ENCODE measurements at places on chromosomes 1 and 21.

- no peak for DNase-seq
Observed at GRCh38 chr1:39076127-39076798, 50.1 kb downstream of the NDUFS5 start.

DNA sequence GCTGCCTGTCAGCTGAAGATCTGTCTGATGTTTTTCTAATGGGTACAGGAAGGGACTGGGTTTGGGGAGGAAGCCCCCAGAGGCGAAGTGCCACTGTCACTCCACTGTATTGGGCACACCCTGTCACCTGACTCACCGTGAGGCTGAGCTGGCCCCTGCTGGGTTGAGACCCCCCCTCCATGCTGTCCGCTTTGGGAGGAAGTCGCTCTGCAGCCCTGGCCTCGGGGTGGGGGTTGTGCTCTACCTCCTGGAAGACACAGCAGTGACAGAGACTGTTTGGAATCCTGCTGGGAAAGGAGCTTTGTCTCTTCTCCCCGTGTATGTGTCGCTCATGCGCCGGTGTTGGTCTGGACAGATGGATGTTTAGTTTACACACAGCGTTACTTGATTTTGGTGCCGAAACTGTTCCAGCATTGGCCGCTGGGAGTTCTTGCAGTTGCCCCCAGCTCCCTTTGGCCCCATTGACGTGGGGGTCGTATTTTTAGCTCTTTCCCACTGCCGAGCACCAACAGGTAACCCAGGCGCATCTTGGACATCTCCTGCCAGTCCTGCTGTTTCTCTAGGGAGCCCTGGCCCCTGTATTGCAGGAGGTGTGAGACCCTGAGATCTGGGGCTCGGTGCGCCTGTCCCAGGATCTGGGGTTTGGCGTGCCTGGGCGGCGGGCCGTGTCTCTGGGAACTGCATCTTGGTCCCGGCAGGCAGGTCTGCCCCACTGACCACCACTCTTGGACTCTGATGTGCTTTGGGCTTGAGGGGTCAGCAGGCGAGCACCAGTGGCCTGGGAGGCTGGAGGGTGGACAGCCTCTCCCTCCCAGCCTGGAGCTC, 30.3 kb downstream of the SLX9 start:
- no peak for DNase-seq

DNA sequence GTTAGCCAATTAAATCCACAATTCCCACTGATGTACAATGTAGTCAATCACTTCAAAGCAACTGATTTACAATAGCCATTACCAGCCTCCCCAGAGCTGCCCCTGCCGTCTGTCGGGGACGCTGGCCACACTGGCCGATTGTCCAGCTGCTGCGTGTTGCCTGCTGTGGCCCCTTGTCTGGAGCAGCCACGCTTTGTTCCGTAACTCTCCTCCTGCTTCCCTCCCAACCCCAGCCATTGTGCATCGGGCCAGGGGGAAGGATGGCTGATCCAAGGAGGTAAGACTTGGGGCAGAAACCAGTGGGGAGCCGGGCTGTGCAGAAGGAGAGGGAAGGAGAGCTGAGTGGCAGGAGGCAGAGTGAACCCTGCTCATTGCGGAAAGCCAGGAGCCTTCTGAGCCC, 83.6 kb upstream of the LYST start:
- no peak for DNase-seq

- DNase-seq, result no peak
Observed at GRCh38 chr1:40399984-40400704, 26.6 kb downstream of the SMAP2 start.

GRCh38 chr1:216183454-216183853, 239.8 kb downstream of the USH2A start:
- DNase-seq, result no peak

- DNase-seq, result peak; percentile 79
Observed at GRCh38 chr1:24199291-24199900, 12.3 kb upstream of the IFNLR1 start.

GRCh38 chr1:88276163-88276562, 407.9 kb upstream of the PKN2 start:
- DNase-seq, result no peak

DNA sequence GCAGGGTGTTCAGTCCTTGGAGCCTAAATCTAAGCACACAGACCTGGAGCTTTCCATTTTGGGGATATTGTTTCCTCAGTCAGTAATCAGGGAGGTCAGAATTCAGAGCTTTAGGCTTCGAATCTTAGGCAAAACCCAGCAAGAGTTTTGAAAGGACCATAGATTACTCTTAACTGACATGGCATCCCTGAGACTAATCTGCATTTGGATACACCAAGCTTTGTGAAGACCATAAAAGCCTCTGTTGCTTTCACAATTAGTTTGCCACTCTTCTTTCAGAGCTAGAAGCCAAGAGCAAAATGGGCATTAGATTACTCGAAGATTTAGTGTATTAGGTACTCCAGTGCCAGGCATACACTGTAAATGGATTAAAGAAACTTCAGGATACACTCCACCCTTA, 131.8 kb upstream of the GREM2 start:
- DNase-seq, result no peak

- peak; percentile 89 for DNase-seq
Observed at GRCh38 chr1:111203681-111204200, 3.3 kb upstream of the DENND2D start.

DNA sequence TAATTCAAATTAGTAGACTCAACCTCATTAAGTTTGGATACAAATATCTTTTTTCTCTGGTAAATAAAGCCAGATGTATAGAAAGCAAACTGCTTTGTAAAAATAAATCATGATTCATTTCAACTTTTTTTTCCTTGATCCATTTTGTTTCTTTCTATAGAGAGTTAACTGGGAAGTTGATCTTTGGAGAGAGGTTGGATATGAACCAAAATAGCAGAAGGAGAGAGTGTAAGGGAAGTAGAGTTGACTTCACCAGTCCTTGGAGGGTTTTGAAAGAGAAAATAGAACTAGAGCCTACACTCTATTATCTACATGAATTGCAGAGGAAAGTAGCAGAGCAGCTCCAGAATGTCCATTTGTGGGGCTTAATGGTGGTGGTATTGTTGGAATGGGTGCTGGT, 243.8 kb downstream of the ADGRL2 start:
- no peak for DNase-seq

- DNase-seq, result no peak
Observed at GRCh38 chr1:182135946-182136345, 74.4 kb upstream of the ZNF648 start.

DNA sequence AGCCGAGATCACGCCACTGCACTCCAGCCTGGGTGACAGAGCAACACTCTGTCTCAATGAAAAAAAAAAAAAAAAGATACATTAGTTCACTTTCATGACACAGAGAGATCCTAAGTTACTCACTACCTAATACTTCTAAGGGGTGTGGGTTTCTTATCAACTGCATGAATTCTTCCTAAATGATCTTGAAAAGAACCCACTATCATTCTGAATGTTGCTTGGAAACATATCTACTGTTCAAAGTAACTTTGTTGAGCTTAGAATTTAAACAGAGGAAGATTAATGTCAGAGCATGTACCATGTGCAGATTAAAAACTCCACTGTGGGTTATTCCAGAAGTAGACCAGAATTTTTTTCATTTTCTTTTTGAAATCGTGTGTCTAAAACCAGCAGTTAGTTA, 241.5 kb downstream of the LTN1 start:
- no peak for DNase-seq

DNA sequence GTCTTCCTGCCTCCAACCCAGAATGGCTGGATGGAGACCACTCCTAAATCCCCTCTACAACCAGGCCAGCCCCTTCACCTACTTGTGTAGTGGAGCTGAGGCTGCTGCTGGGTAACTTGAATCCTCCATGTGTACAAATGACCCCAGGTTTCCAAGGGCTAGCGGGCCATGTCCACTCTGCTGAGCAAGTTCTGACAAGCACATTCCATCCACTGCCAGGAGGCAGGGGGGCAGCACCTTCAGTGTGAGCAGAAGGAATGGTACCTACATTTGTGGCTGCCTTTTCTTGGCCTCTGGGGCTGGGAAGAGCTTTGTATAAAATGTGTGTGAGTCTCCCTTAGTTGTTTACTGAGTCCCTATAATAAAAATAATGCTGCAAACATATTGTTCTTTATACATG, 14.5 kb downstream of the KIAA0040 start:
- DNase-seq, result no peak

GRCh38 chr1:233627823-233628222, 13.9 kb downstream of the KCNK1 start:
- DNase-seq, result no peak

- no peak for DNase-seq
Observed at GRCh38 chr1:205948039-205948438, 4.8 kb upstream of the SLC26A9 start.

GRCh38 chr1:182109771-182110170, 48.3 kb upstream of the ZNF648 start:
- no peak for DNase-seq

DNA sequence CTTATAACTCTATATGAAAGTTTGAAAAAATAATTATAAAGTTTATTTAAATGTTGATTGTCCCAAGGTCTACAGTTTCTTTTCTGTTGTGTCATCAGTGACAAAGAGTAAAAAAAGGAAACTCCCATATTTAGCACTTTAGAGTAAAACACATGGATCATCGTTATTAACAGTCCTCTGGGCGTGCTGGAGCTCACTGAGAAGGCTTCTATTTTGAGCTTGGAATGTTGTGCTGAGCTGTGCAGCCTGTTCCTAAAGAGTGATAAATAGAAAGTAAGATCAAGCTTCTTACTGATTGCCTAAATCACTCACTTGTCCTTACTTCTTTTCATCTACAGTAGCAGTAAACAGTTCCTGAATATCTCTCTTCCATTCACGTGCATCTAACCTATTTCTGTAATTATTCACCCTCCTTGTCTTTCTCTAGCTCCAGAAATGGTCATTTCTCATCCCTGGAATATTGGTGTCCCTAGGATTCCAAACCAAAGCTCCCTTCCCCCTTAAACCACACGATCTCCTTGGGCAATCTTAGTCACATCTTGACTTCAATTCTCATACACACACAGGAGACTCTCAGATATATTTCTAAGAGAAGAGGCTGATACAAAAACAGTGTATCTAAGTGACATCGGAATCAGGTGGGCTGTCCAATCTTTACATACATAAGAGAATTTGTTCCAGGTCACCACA, 11.9 kb downstream of the GBP5 start:
- DNase-seq, result no peak

GRCh38 chr1:47655521-47656300, 217.9 kb downstream of the FOXD2 start:
- no peak for DNase-seq

DNA sequence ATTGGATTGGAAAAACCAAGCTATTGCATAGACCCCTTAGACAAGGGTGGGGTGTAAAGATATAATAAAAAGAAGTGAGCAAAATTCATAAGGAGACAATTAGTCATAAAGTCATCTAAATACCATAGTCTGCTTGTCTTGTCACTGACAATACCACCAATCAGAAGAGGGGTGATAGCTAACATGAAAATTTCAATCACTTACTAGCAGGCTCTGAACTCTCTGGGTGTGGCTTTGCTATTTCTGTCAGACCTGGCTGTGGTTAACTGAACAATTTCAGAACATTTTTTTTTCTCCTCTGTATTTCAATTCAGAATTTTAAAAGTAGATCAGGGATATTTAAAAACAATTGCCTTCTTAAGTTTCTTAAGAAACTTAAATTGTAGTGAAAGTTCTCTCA, 158.5 kb upstream of the PRMT6 start:
- DNase-seq, result no peak

DNA sequence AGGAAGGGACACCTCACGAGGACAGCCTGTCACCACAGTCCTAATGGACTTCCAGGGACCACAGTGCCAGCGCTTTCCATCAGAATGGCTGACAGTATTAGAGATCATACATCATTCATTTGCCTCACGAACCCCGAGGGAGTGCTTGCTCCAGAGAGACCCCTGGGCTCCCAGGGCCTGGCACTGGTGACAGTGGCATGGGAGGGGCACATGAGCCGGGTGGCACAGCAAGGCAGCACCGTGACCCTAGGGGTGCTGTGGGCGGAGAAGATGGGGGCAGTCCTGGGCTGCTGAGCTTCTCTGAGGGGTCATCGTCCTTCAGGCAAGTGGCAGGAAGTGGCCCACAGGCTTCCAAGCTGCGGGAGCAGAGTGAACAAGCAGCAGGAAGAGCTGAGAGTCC, 16.4 kb upstream of the TSPEAR start:
- no peak for DNase-seq

- no peak for DNase-seq
Observed at GRCh38 chr1:201724039-201724765, 104.8 kb upstream of the IPO9 start.

DNA sequence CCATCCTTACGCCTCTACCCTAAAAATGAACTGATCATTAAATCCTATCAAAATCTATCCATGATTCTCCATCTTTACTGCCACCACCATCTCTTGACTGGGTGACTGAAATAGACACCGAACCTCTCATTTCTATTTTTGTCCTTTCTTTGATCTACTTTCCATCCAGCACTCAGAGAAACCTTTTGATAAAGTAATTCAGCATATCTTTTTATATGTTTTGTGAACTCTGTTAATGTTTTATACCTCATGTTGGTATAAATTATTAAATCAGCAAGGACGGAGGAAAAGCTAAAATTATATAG, 13.0 kb downstream of the PCNX2 start:
- DNase-seq, result no peak

DNA sequence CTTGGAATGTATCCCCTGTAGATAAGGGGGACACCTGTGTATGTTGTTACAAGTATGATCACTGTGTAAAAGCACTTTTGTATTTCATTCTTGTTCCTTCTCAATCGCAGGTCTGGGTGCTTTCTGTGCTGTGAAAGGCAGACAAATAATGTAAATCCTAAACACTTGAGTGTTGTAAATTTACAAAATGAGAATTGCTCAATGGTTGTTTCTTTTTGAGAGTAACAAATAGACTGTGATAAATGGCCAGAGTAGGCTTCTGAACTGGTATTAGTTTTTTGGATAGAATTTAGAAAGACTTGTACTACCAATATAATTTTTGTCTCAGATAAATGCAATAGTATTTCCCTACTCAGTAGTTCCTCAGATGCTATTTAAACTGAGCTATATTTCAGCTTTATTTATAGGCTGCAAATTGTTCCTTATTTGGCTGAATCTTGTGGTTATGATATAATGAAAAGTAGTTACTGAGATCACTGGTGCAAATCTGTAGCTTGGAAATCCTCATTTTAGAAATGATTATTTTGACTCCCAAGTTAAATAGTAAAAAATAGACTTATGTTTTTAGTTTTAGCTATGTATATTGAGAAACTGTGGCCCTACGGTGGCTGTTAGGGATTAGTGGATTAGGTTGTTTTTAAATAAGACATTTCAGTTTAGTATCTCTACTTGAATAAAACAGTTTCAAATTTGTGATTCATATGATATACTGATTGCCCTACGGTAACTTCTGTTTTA, 9.2 kb downstream of the BACH1 start:
- DNase-seq, result no peak

All from HT-29 (cell line).